DND-41 (cell line): ENCODE measurements at places on chromosomes 16 and 17.

DNA sequence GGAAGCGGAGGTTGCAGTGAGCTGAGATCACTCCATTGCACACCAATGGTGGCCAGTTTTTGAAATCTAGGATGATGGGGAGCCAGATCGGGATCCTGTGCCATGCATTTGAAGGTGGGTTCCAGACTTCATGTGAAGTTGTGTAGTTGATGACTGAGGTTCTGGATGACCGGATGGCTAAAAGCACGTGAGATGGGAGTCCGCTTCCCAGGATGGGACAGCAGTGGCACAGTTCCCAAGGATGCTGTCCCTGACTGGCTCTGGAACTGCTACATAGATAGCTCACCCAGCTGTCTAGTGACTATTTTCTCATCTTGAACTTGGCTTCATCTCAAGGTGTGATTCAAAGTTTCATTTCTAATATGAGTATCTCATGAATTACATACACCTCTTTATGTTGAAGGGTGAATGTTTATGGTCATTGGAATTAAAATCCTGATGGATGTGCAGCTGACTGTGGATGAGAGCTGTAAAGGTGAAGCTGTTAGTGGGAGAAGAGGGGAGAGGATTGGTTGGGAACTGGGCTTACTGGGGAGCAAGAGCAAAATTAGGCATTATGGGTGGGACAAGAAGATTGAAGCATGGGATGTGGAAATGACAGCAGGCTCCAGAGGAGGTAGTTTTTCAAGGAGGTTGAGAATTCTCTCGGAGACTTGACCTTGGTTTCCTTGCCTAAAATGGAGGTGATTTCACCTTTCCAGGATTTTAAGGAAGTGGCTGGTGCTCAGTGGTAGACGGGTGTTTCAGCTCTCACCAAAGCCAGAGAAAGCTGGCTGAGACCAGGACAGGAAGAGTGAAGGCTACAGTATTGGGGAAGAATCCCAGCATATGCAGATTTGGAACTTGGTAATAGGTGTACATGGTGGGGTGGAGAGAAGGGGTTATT is 8.2 kb downstream of the TUFM start:
- DNase-seq, result no peak

DNA sequence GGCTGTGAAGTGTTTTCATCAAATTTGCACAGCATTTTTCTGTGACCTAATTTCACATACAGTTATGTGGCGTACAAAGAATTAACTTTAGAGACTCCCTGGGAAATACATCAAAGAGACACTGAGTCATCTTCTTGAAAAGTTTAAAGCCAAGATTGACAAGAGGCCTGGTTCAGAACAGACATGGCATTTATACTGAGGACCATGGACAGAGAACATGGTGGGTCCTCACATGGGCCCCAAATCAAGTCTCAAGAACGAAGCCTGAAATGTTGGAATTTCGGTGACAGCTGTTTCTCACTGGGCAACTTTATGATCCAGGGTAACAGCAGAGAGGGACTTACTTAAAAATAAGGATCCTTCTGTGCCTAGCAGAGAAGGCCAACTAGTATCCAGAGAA is 311.5 kb upstream of the KCNJ16 start:
- DNase-seq, result no peak

GRCh38 chr16:29926711-29927052 is 656 bp upstream of the KCTD13 start:
- DNase-seq, result no peak

- no peak for DNase-seq
Measured at GRCh38 chr17:67253384-67253783, 8.4 kb upstream of the HELZ start.

GRCh38 chr17:42438600-42439567 is 15.8 kb upstream of the CAVIN1 start:
- DNase-seq, result peak; percentile 49

- no peak for DNase-seq
Measured at GRCh38 chr17:40402668-40403067, 15.0 kb downstream of the TOP2A start.

- DNase-seq, result no peak
Measured at GRCh38 chr17:45949755-45950320, 49.2 kb upstream of the STH start.

DNA sequence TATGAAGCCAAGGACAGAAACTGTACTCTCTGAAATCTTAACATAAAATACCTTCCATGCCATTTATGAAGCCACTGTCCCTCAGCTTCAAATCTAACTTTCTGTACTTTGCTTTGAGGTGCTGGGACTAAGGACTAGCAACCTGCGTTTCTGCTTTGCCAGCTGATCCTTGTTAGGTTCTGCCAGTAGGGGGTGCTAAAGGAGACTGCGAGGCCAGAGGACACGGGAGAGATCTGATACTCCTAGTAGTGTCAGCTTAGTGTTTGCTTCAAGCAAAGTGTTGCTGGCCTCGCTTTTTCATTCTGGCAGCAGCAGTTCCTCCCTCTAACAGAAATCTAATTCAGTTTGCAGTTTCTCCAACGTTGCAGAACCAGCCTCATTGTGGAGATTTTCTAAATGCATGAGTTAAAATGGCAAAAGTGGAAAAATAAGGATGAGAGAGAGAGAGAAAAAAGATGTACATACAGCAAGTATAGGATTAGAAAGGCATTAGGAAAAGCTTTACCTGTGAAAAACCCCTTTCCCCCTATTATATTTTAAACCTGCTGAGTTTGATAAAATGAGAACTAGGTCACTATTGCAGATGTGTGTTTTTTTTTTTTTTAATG is 297.5 kb downstream of the CA10 start:
- peak; percentile 40 for DNase-seq

DNA sequence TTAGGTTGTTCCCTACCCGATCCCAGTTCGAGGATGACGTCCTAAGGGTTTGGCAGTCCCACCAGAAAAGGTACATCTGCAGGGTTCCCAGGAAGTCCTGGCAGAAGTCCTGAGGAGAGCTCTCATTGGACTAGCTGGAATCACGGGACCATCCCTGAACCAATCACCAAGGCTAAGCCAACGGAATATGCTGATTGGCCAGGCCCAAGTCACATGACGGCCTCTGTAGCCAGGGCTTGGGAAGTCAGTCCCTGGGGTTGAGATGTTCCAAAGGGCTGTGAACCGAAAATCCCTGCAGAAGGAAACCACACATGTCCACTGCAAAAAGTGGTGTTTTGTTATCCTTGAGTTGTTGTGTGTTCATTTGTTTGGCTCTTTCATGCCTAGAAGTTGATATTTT is 68.2 kb upstream of the ZNF423 start:
- peak; percentile 7 for DNase-seq

GRCh38 chr17:67335245-67335835 is 31.0 kb downstream of the PSMD12 start:
- no peak for DNase-seq

- no peak for DNase-seq
Measured at GRCh38 chr17:7825206-7825990, 8.6 kb upstream of the KDM6B start.

- no peak for DNase-seq
Measured at GRCh38 chr17:70270554-70270953, 101.2 kb downstream of the KCNJ2 start.

DNA sequence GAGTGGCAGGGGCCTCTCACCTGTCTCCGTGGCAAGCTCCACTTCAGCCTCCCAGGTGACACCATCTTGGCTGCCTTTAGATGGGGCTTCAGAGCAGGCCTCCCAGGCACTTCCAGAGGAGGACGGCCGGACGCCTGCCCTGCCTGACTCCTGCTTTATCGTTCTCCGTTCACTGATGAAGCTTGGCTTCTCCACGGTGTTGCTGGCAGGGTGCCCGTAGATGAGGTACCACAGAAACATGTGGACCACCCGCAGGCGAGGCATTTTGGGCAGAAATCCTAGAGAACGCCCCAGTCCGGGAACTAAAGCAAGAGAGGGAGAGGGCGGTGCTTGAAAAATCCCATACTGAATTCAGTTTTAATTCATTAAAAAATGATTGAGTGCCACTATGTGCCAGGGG is 54.5 kb downstream of the GTF3C1 start:
- no peak for DNase-seq

- DNase-seq, result no peak
Measured at GRCh38 chr16:89555265-89555664, 5.2 kb upstream of the RPL13 start.
